ENCODE measurements at places on chromosomes 12 and 14. TPM values are rescaled to one million over a fixed set of nuclear protein-coding genes. Genes with fewer than 3 reads are reported as not detected.

RNFT2 gene
- total RNA-seq = 17.2 TPM

GRCh38 chr12:76299536-76300296, 48.5 kb downstream of the BBS10 start:
- H3K27ac ChIP-seq = no peak overlapping the region
- peaks cover 8% of the 10 kb centered on the region for H3K4me1 ChIP-seq
- DNase-seq = no peak
- no peaks in the 10 kb centered on the region for H3K36me3 ChIP-seq

DNA sequence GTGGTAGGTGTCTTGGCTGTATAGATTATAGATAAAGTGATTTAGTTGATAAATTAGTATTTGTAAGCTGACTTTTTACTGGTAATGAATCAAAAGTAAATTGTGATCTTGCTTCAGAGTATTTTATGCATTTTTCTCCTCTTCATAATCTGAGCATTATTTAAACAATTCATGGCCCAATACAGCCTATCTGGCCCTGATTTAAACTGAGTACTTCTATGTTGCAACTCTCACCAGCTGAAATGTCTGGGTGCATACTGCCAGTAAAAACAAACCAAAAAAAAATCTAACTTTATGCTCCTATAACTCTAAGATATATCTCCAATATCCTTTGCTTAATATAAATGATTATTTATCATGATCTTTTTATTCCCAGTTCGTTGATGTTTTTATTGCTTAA, 86.6 kb downstream of the MIA2 start:
- H3K4me3 ChIP-seq = no peak overlapping the region
- DNase-seq = no peak

- H3K4me3 ChIP-seq = no peak overlapping the region
- H3K36me3 ChIP-seq = no peaks in the 10 kb centered on the region
Observed at GRCh38 chr14:56199095-56199981, 81.1 kb downstream of the PELI2 start.

- peaks cover 25% of the 10 kb centered on the region for H3K4me1 ChIP-seq
- no peaks in the 10 kb centered on the region for H3K36me3 ChIP-seq
- H3K27ac ChIP-seq = peak overlapping the region; percentile 48
Observed at GRCh38 chr14:60753264-60754119, 18.9 kb downstream of the MNAT1 start.
